Esophagus muscularis mucosa (tissue), 4 donors: ENCODE measurements at places on chromosomes 11 and 22. TPM values are rescaled to one million over a fixed set of nuclear protein-coding genes. Genes with fewer than 3 reads are reported as not detected.
A peak's percentile ranks its signal among the peaks of the same experiment; 100 is the strongest.

ASPHD2 gene
- 0.42 TPM for total RNA-seq

HSD17B12 gene
- 52.7 TPM for total RNA-seq

GRCh38 chr11:117691516-117691915, 105.5 kb downstream of the DSCAML1 start:
- H3K4me3 ChIP-seq = no peak overlapping the region
- DNase-seq = no peak
- H3K36me3 ChIP-seq = no peaks in the 10 kb centered on the region
- no peak overlapping the region for H3K27ac ChIP-seq
- peaks cover 10% of the 10 kb centered on the region for H3K4me1 ChIP-seq

DNA sequence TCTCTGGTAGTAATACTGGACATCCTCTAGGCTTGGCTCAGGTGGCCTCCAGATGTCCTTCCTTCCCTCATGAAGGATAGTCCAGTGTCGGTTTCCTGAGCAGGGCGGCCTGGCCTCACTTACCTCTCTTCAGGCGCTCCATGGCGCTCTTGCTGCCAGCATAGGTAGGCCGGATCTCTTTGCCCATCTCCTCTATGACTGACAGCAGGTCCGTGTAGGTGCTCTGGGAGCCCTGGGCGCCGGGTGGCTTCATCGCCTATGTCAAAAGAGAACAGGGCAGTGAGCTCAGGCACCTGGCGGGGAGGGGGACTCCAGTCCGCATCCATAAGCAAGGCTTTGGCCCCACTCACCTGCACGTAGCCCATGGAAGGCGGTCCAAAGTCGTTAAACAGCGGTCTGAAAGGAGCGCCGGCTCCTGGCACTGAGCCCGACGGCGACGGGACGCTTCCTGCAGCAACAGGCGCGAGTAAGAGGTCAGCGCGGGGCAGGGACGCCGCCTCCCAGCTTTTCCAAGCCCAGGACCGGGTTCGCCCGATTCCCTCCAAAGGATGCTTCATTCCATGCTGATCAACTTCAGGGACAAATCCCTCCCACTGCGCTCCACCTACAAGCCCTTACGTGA, 609 bp downstream of the CDK2AP2 start:
- peaks cover 40% of the 10 kb centered on the region for H3K27me3 ChIP-seq
- no peaks in the 10 kb centered on the region for H3K36me3 ChIP-seq
- H3K4me3 ChIP-seq = peak overlapping the region; percentile 78
- no peak for DNase-seq
- H3K4me1 ChIP-seq = peaks cover 54% of the 10 kb centered on the region
- H3K27ac ChIP-seq = peak overlapping the region; percentile 100

- no peak overlapping the region for H3K27ac ChIP-seq
- H3K4me1 ChIP-seq = no peaks in the 10 kb centered on the region
- H3K36me3 ChIP-seq = no peaks in the 10 kb centered on the region
- H3K4me3 ChIP-seq = no peak overlapping the region
Measured at GRCh38 chr11:132977241-132977640, 555.1 kb downstream of the OPCML start.

TRPC6 gene
- 55.5 TPM for total RNA-seq

DNA sequence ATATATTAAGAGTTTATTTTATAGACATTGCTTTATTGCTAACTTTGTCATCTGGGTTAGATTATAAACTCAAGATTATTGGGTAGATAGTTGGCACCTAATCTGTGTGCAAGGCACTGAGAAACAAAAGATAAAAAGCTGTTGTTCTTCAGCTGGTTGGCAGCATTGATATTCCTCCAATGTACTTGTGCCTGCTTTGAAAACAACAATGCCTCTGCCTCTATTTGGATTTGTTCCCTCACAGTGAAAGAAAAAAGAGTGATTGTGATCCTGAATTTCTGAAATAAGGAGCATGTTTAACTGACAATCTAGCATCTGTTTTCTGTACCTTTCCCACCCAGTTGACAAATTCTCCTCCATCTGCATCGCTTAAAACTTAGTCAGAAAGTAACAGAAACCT, 98.3 kb downstream of the TYR start:
- no peaks in the 10 kb centered on the region for H3K36me3 ChIP-seq
- no peaks in the 10 kb centered on the region for H3K4me1 ChIP-seq
- no peak for DNase-seq

DNA sequence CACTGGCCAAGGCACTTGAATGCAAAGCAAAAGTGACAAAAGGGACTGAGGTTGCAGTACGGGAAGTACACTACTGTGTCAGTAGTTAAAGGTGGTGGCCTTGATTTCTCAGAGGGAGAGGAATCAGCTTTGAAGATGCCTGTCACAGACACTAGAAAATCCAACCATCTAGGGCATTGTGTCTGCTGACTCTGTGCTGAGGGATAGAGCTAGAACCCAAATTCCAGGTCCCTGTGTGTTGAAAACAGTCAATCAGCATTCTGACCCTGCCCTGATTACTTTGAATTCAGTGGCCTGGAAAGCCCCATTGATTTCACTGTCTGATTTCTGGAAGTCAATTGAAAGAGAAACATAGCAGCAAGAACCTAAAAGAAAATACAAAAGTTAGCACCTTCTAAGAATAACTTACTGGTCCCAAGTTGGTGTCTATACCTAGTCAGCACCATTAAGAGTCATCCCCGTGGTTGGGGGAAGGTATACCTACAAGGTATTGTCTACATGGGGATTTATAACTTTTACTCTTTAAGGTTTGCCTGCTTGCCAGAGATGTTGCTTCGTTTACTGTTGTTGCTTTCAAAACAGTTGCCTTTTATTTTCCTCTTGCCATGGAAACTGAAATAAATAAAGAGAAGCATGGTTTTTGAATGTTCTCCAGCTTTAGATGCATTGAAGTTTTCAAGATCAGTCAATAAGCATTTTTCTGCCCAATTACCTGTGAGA, 97.3 kb downstream of the PDHX start:
- H3K27ac ChIP-seq = no peak overlapping the region
- no peak for DNase-seq
- no peaks in the 10 kb centered on the region for H3K36me3 ChIP-seq
- peaks cover 12% of the 10 kb centered on the region for H3K4me1 ChIP-seq
- H3K27me3 ChIP-seq = no peaks in the 10 kb centered on the region

DNA sequence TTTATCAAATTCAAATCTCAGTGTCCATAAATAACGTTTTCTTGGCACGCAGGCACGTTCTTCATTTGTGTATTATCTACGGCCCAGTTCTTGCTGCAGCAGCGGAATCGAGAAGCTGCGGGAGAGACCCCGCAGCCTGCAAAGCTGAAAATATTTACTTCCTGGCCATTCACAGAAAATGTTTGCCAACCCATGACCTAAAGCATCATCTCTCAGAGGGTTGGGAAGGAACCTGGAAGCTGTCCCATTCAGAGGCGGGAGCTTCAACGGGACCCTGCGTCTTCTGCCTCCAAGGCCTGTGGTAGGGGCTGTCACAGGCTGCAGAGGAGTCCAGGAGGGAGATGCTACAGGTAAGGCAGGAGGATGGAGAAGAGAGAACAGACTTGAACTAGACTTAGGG, 319.2 kb downstream of the MN1 start:
- H3K27ac ChIP-seq = no peak overlapping the region
- H3K4me1 ChIP-seq = no peaks in the 10 kb centered on the region
- H3K4me3 ChIP-seq = no peak overlapping the region
- DNase-seq = no peak
- H3K27me3 ChIP-seq = no peaks in the 10 kb centered on the region
- no peaks in the 10 kb centered on the region for H3K36me3 ChIP-seq

DNA sequence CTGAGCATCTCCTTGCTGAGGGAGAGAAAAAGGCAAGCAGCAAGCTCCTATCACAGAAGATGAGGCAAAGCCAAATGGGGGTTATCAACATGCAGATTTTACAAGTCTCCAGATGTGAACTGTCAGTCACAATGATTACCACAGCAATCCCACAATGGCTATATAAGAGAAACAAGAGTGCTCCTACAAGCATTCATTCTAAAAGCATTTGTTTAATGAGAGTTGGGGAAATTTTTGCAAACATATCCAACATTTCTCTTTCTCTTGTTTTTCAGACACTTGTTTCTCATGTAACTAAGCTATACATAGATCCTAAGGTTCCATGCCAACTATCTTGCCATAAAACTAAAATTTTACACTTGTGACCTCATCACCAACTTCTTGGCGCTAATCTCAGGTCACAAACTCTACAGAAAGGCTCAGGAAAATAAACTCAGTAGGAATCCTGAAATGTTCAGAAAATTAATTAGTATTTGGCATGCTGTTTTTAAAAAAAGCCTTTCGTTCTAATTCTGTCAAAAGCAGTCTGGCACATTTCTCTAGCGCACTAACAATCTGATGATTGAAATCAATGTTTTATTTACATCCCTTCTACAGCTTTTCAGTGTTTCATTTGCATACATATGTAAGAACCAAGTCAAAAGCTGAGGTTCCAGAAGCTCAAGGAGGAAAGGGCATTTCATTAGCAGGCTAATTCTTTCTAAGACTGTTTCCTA, 199.5 kb downstream of the TTC28 start:
- no peaks in the 10 kb centered on the region for H3K36me3 ChIP-seq
- H3K4me1 ChIP-seq = no peaks in the 10 kb centered on the region
- no peak overlapping the region for H3K27ac ChIP-seq
- no peaks in the 10 kb centered on the region for H3K27me3 ChIP-seq

DNA sequence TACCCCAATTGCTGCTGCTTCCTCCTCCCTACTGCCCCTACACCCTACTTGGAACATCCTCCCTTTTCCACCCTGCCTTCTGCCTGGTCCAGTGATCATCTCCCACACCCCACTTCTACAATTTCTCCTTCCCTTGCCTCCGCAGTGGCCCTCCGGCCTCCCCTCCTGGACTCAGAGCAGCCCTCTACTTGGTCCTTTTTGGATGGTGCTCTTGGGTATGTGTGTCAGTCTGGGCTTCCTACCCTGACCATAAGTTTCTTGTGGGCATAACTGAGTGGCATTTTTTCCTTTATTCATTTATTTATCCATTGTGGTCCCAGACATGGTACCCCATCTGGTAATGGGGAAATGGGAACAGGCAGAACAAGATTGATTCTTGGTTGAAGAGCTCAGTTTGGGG, 111.4 kb upstream of the NAV2 start:
- peak; percentile 72 for DNase-seq
- no peaks in the 10 kb centered on the region for H3K27me3 ChIP-seq
- peaks cover 12% of the 10 kb centered on the region for H3K4me1 ChIP-seq

DNA sequence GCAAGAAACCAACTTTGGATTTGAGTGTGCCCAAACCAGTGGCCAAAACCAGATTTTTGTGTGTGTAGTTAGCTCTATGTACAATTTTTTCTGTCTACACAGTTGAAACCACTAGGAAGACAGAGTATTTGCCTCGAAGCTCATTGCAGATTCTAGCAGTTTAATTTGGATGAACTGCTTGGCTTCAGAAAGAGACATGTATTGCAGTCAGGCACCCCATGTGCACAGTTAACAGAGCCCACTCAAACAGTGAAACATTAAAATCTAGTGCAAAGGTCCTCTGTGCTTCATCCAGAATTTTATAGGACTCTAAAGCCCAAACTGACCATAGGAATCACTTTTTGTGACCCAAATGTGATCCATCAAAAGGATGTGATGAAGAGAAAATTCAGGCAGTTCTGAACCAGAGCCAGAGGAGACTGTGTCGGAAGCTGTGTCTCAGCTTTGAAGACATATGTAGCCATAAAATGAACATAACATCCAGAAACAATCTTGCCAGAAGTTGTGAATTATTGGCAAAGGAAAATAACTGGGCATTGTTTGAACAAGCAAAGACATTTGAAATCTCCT, 82.7 kb downstream of the PANX1 start:
- H3K36me3 ChIP-seq = no peaks in the 10 kb centered on the region
- no peaks in the 10 kb centered on the region for H3K27me3 ChIP-seq
- H3K27ac ChIP-seq = no peak overlapping the region

- peaks cover 75% of the 10 kb centered on the region for H3K36me3 ChIP-seq
- H3K27me3 ChIP-seq = no peaks in the 10 kb centered on the region
- H3K4me1 ChIP-seq = peaks cover 55% of the 10 kb centered on the region
- peak overlapping the region; percentile 81 for H3K4me3 ChIP-seq
- DNase-seq = no peak
Measured at GRCh38 chr11:65426839-65427690, 4.5 kb downstream of the NEAT1 start.

GRCh38 chr11:123976770-123977560, 616 bp downstream of the OR10S1 start:
- H3K27ac ChIP-seq = no peak overlapping the region
- no peaks in the 10 kb centered on the region for H3K27me3 ChIP-seq
- no peaks in the 10 kb centered on the region for H3K36me3 ChIP-seq
- no peaks in the 10 kb centered on the region for H3K4me1 ChIP-seq

NTM gene
- 5.6 TPM for total RNA-seq

DMC1 gene
- 6.5 TPM for total RNA-seq

DNA sequence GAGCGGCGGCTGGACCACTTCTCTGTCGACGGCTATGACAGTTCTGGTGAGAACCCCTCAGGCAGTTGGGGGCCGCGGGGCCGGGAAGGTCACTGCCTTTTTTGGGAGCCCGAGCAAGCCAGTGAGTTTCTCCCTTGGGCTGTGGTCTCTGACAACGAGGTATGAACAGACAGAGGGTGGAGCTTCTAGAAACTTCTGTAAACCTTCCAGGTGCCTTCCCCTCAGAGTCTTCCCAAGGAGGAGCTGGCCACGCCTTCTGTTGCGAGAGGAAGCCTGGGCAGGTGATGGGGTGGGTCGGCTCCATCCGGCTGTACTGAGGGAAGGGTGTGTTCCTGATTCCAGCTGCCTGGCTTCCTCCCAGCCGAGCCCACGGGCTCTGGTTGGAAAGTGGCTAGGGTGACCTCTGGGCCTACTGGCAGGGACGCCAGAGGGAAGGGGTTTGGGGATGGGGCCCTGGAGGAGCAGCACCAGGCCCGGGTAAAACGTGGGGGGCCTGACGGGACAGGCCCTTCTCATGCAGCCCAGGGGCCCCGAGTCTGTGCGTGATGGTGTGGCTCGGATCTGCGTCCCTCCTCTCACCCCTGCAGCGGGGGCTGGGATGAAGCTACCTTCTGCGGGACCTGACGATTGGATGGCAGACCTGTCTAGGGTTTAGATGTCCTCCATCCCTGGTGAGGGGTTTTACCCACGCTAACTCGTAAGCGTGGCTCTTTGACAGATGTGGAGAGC, 110.8 kb downstream of the KCNQ1OT1 start:
- no peak overlapping the region for H3K27ac ChIP-seq
- DNase-seq = peak; percentile 70
- no peaks in the 10 kb centered on the region for H3K36me3 ChIP-seq
- H3K4me1 ChIP-seq = no peaks in the 10 kb centered on the region
- no peaks in the 10 kb centered on the region for H3K27me3 ChIP-seq

KRTAP5-1 gene
- not detected for total RNA-seq

CTSC gene
- 27.0 TPM for total RNA-seq

CPT1B gene
- total RNA-seq = 19.4 TPM

DNA sequence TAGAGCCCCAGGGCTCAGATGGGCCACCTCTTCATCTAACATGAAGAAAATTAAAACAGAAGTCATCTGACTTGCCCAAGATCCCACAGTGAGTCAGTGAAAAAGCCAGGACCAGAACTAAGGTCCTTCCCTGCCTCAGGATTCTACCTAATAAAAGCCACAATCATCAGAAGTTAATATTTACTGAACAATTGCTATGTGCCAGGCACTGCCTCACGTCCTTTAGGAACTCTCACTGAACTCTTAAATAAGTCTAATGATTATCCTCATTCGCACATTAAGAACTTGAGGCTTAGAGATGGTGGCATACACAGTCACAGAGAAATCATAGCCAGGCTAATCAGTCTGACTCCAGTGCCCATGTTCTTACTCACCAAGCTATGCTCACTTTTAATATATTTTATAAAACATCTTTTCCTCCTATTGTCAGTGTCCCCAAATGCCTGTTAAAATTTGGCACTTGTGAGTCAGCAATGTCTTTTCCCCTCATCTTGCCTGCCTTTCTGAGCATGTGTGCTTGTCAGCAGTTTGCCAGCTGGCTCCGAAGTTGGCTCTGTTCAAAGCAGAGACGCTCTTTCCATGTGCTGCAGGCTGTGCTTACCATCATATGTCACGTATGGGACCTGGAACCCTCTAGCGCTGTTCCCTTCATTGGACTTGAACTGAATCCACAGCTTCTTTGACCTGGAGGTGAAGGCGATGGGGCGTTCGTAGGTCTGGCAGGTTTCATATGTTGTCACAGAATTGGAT, 21.5 kb upstream of the NRIP3 start:
- no peaks in the 10 kb centered on the region for H3K27me3 ChIP-seq
- H3K4me3 ChIP-seq = no peak overlapping the region
- no peak overlapping the region for H3K27ac ChIP-seq
- H3K36me3 ChIP-seq = no peaks in the 10 kb centered on the region
